ENCODE measurements at places on chromosomes 3 and 15.

GRCh38 chr3:53617893-53618523, 123.6 kb downstream of the CACNA1D start:
- DNase-seq, result peak; percentile 41

GRCh38 chr15:88454867-88455810, 12.0 kb downstream of the MRPL46 start:
- DNase-seq, result peak; percentile 48

DNA sequence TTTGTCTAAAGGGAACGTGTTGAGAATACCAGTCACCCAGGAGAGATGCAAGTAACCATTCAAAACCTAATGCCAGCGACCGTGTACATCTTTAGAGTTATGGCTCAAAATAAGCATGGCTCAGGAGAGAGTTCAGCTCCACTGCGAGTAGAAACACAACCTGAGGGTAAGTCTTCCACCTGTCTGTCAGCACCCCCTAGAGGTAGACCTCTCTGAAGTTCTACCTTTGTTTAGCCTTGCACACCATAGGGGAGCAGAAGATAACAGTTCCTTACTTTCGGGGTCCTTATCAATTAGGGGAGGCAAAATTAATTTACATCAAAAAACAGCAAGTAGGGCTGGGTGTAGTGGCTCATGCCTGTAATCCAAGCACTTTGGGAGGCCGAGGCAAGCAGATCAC, 124.4 kb downstream of the HCN4 start:
- no peak for DNase-seq

GRCh38 chr3:71247221-71247957, 336.1 kb downstream of the FOXP1 start:
- DNase-seq, result peak; percentile 44

DNA sequence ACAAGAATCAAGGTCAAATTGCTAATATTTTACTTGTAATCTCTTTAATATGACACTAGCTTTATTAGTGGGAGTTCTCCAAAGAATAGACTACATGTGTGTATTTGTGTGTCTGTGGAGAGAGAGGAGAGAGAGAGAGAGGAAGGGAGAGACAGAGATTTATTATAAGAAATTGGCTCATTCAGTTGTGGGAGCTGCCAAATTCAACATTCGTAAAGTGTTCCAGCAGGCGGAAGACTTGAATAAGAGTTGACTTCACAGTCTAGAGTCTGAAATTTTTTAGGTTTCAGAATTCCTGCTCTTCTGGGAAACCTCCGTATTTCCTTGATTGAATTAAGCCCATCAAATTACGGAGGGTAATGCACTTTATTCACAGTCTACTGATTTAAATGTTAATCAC, 4.7 kb upstream of the CLDN1 start:
- DNase-seq, result no peak

DNA sequence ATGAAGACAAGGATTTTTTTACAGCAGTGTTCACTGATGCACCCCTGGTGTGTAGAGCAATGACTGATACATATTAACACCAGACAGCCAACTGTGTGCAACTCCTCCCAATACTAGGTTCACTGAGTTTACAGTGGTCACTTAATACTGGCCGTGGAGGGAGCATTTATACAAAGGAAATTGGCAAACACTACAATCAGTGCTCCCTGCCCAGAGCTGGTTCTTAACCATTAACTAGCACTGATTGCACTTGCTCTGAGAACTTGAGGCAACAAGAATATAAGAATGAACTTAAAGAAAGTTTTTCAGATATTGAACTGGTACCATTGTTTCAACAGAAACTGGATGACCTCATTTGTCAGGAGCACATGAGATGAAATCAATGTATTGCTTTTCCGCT, 110.6 kb downstream of the MAGI1 start:
- DNase-seq, result no peak

GRCh38 chr3:166527325-166527724, 690.1 kb upstream of the BCHE start:
- DNase-seq, result no peak

- DNase-seq, result no peak
Measured at GRCh38 chr3:3842356-3842755, 43.1 kb downstream of the LRRN1 start.

- no peak for DNase-seq
Measured at GRCh38 chr3:53775834-53776251, 70.4 kb downstream of the CHDH start.

DNA sequence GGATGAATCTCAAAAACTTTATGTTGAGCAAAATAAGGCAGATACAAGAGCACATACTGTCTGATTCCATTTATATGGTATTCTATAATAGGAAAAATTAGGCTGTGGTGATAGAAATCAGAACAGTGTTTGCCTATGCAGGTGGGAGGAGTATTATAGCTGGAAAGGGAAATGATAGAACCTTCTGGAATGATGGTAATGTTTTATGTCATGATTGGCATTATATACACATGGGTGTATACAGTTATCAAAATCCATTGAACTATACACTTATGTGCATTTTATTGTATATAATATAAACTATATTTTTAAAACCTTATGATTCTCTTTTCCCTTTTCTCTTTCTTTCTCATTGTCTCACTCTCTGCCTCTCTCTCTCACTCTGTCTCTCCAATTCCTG, 156.1 kb downstream of the THSD4 start:
- DNase-seq, result no peak

GRCh38 chr3:185311991-185312390, 50.9 kb upstream of the MAP3K13 start:
- no peak for DNase-seq

- DNase-seq, result no peak
Measured at GRCh38 chr3:77539014-77539413, 499.1 kb downstream of the ROBO2 start.

- peak; percentile 52 for DNase-seq
Measured at GRCh38 chr3:73622091-73622805, 2.5 kb downstream of the PDZRN3 start.

- DNase-seq, result no peak
Measured at GRCh38 chr3:78812166-78812565, 955.6 kb downstream of the ROBO1 start.

GRCh38 chr3:168973897-168974296, 689.6 kb downstream of the MECOM start:
- DNase-seq, result no peak

GRCh38 chr3:40299721-40300335, 9.7 kb upstream of the EIF1B start:
- DNase-seq, result no peak

DNA sequence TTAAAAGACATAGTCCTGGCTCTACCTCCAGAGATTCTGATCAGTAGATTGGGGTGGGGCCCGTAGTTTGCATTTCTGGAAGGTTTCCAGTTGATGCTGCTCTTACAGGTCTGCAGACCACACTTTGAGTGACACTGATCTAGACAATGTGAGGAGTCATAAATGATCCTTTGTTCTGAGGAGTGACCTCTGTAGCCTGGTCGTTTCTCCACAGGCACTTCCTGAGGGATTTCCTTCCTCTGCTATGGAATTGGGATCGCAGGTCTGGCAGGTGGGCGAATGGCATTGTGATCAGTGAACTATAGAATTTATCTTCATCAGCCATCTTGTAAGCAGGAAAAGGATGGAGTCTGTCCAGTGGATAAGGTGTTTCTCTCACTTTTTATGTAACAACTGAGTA, 5.5 kb downstream of the GFM1 start:
- DNase-seq, result no peak

DNA sequence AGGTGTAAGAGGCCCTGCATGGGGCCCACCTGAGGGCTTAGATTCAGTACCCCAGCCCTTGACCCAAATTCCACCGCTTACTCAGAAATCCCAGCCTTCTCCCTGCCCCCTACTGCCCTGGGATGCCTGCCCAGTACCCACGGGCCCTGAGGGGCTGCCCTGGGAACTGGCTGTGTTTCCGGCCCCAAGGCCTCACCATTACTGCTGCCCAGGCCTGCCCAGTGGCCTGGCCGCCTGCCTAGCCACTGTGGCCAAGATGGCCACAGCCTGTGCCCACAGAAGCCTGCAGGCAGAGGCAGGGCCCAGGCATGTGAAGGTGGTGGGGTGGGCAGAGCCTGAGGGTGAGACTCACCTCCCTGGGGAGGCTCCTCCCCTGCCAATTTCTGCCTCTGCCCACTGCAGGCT, 6.1 kb upstream of the PRKCD start:
- no peak for DNase-seq

- DNase-seq, result no peak
Measured at GRCh38 chr15:92638291-92638708, 17.3 kb downstream of the FAM174B start.

GRCh38 chr3:172104471-172105072, 65.2 kb downstream of the FNDC3B start:
- DNase-seq, result no peak

DNA sequence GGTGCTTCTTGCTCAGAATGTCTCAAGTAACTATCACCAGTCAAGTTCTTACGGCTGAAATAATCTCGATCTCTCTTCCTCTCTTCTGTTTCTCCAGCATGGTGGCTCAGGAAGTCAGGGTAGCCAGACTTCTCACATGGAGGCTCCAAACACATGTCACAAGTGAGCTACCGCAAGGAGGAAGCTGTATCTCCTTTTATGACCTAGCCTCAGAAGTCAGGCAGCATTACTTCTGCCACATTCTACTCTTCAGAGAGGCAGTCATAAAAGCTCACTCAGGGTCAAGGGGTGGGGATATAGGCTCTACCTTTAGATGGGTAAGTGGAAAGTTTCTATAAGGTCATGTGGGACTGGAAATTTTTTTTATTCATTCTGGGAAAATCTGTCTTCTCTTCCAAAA, 86.6 kb upstream of the NEO1 start:
- no peak for DNase-seq

DNA sequence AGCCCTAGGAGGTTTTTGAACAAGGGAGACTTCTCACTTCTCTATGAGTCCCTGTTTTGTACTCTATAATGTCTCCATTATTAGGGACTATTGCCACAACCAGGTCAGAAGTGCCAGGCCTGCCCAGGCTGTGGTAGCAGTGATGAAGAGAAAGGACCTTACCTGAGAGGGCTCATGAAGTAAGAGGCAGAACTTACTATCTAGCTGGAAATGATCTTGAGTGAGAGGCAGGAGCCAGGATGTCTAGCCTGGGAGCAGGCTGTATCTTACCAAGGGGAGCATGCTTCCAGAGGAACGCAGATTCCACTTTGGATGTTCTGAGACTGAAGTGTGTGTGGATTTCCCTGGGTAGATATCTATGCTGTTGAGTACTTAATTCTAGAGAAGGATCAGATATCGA, 93.3 kb downstream of the RPL39L start:
- DNase-seq, result no peak

DNA sequence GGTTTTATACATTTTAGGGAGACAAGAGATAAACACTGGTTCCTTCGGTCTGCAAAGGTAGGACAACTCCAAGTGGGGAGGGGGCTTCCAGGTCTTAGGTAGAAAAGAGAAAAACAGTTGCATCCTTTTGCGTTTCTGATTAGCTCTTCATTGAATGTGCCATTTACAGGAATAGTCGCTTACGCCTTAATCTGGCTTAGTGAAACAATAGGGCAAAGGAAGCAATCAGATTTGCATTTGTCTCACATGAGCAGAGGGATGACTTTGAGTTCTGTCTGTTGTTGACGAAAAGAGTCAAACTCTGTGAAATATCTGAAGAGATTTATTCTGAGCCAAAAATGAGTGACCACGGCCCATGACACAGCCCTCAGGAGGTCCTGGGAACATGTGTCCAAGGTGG, 166.0 kb upstream of the ATP10A start:
- DNase-seq, result no peak

DNA sequence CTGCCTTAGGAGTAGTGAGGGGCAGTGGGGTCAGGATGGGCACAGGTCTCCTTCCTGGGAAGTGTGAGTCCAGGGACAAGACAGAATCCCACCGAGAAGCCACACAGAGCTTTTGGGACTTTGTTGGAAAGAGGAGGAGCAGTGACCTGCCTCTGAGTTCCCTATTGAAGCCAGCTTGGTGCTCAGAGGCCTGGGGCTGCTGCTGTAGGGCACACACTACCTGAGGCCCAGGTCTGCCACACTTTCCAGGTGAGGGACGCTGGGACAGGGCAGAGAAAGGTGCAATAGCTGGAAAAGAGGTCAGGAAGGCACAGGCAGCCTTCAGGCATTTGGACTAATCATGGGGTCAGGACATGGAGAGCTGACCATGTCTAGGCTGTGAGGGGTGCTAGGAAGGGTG, 67.7 kb downstream of the SCN5A start:
- DNase-seq, result no peak

Data from left cardiac atrium (tissue), 4 donors.